ENCODE measurements at places on chromosomes 7 and 10.

DNA sequence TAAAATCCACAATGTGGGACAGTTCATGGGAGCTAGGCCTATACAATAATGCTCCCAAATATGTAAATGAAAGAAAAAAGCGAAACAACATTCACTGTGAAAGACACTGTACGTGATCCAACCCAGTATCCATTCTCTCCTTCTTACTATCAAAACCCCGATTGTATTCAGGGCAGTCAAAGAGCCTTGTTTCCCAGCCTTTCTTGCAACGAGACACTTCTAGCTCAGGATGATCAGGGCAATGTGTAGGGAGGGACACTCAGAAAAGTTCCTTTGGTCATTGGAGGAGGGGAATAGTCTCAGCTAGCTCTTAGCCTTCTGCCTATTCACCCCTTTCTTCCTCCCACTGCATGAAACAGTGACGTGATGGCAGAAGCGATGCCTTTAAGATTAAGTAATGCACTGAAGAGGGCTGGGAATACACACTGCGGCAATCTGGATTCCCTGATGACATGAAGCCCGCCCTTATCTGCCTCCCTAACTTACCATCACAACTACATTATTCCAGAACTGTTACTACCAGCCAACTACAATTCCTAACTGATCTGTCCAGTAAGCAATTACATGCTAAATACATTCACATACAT is 27.3 kb downstream of the UBE2H start:
- no peak for DNase-seq

- DNase-seq, result no peak
These were observed 77.8 kb downstream of the TCF7L2 start for GRCh38 chr10:113027574-113028455.

- peak; percentile 38 for DNase-seq
These were observed 32.6 kb downstream of the DUSP5 start for GRCh38 chr10:110530131-110530831.

DNA sequence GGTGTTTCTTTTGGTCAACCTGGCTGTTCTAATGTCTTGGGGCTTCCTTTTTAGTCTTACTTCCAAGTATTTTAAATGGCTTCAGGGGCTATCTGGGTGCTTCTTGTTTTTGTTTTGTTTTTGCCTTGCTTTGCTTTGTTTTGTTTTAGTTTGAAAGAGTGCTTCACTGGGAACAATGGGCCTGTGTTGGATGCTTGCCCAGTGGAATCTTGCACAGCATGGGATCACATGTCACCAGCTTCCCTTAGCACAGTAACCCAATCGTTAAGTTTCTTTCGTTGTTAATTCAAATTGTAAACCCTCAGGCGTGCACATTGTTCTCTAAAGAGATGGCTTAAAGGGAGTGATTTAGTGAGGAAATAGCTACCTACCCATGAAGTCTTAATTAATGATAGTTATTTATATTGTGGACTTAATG is 8.9 kb downstream of the COL17A1 start:
- DNase-seq, result no peak

DNA sequence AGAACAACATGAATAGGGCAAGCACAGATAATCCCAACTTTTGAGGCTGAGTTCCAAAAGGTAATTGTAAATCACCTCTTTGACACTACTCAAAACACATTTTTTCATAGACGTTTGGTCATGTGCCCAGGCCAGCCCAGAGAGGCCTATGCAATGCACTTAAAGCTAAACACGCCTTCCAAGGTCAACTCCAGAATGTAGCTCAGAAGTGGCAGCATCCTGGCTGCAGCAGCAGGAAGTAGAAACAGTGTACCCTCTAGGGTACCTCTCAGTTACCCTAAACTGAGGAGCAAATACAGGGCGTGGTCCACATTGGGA is 58.7 kb downstream of the OSBPL3 start:
- DNase-seq, result no peak

GRCh38 chr10:35251373-35252100 is 84.8 kb upstream of the CCNY start:
- no peak for DNase-seq

Measured in activated naive CD8-positive, alpha-beta T cell treated with anti-CD3 and anti-CD28 coated beads for 36 hours (primary cell).